ENCODE measurements at places on chromosomes 1 and 21.

DNA sequence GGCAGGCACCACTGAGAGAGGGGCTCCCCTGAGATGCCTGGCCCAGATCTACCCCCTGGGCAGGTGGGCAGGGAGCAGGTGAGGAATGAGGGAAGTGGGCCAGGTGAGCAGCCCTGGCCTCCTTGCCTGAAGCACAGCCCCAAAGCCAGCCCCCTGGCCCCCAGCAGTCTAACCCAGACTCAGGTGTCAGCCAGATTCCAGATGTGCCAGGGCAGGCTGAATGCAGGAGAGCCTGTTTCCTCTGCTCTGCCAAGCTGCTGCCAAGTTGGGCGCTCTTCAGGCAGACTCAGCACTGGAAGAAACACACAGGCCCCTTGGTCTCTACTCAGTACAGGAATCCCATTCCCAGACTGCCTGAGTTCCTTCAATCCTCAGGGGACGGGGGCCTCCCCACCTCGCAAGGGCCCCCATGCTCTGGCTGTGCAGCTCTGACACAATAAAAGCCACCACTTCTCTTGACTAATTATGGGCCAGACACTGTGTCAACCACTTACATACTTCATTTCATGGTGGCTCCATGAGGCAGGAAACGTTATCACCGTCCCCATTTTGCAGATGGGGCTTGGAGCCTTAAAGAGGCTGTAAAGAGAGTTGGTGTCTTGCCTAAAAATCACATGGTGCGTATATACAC lies 20.4 kb downstream of the ARHGEF19 start:
- no peak for DNase-seq

DNA sequence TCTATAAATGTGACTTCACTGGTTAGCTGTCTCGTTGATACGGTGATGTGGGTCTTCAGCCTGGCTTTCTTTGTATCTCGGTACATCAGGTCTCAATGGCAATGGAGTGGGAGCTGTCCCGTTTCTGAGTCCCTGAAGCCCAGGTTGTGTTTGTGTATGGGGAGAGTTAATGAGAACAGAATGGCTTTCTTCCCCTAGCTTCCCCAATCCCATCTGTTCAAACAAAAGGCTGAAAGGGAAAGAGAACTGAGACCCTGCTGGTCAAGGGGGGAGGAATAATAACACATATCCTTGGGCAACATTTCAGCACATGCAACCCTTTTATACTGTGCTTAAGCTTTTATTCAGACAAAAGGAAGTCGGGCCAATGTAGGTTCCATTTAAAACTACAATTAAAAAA lies 28.4 kb upstream of the CASQ2 start:
- DNase-seq = no peak

DNA sequence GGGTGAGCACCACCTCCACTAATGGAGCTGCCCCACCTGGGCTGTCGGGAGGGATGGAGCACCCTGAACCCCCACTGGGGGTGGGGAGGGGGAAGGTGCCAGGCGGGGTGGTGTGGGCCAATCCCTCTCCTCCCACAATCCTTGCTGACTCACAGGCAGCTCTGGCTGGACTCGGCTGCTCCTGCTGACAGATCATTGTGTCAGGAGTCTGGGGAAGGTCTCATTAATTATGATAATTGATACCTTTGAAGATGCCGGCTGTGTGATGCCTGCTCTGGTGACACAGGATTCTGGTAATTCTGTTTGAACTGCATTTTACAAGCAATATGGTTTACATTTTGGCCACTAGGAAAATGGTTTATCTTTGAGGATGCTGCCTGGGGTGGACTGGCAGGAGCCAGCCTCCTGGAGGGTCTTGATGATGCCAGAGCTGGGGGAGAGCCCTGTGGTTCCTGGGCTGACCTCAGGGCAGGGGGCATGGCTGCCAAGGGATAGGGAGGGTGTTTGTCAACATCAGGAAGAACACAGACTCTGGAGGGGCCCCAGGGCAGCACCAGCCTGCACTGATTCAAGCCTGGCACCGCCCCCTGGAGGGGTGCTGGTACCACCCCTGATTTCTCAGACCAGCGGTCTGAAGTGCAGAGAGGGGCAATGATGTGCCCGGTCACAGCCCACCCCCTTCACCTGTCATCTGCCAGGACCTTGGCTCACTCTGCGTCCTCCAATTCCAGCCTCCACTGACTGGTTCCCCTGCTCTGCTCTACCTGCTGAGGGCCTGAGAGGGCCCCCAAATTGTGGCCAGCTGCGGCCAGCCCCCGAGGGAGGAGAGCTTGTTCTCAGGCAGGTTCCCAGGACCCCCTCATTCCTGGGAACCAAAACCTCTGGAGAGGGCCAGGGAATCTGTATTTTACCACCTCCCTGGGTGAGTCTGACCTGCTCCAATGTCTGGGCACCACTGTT lies 338.8 kb downstream of the MATN1 start:
- DNase-seq = no peak

DNA sequence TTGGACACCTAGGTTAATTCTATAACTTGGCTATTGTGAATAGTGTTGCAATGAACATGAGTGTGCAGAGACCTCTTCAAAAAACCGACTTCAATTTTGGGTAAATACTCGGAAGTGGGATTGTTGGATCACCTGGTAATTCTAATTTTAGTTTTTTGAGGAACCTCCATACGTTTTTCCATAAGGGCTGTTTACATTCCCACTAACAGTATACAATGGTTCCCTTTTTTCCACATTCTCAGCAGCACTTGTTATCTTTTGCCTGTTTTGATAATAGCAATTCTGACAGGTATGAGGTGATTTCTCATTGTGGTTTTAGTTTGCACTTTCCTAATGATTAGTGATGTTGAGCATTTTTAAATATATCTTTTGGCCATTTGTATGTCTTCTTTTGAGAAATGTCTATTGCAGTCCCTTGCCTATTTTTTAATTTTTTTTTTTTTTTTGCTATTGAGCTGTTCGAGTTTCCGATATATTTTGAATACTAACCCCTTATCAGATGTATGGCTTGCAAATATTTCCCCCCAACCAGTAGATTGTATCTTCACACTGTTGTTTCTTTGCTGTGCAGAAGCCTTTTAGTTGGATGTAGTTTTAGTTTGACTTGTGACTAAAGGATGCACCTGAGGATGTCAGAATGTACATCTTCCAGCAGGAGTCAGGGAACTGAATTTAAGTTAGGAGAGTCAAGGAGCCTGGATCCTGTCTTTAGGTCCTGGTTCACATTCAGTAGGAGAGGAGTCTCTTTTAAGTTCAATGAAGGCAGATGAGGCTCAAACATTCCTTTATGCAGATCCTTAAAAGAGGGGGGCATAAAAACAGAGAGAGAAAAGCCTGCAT lies 120.0 kb downstream of the S1PR1 start:
- no peak for DNase-seq

DNA sequence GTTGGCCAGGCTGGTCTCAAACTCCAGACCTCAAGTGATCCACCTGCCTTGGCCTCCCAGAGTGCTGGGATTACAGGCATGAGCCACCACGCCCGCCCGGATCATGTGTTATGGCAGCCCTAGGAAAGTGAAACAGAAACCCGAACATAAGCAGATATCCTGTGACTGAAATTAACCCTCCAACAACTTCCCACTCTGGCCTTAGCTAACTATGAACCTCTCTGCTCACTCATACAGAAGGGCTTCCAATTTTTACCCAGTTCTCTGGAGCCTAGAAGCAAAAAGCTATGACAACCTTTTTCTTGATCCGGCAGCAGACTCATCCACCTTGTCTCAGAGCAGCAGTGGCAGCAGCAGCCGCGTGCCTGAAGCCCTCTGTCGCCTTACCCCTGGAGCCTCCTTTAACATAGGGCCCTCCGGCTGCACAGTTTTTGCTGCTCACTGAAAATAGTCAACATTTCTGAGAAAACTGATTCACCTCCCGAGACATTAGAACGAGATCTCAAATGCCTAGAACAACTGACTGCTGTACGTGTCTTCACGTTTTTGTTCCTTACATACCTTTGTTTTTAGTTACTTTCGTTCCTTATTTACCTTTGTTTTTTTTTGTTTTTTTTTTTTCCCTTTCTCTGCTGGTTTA lies 9.3 kb downstream of the CBR1 start:
- DNase-seq = peak; percentile 11

DNA sequence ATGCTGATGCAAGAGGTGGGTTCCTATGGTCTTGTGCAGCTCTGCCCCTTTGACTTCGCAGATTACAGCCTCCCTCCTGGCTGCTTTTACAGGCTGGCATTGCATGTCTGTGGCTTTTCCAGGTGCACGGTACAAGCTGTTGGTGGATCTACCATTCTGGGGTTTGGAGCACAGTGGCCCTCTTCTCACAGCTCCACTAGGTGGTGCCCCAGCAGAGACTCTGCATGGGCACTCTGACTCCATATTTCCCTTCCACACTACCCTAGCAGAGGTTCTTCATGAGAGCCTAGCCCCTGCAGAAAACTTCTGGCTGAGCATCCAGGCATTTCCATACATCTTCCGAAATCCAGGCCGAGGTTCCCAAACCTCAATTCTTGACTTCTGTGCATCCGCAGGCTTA lies 989.0 kb downstream of the PLA2G4A start:
- DNase-seq = peak; percentile 24
